ENCODE measurements at places on chromosomes 4 and X.

DNA sequence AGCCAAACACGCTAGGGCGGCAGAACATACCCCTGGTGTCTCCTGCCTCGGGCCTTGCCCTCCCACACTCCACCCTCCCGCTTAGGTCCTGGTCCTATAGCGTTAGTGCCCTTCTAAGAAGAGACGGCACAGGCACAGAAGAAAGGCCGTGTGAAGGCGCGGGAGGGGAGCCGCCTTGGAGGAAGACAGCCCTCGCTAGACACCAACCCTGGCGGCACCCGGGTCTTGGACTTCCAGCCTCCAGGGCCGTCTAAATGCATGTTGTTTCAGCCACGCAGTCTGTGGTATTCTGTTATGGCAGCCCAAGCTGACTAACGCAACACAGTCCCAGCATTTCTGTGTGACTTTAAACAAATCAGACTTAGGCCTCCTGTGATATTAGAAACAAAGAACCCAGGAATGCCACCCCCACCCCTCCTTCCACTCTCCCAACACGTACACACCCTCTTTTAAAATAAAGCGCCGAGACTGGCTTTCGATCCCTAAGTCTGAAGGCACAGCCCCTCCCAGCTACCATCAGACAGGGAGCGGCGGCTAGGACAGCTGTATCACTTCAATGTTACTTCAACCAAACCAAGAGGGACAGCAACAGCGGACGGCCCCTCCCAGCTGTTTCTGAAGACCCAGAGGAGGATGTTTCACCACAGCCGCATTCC, 128.0 kb downstream of the AFAP1 start:
- no peak for DNase-seq

DNA sequence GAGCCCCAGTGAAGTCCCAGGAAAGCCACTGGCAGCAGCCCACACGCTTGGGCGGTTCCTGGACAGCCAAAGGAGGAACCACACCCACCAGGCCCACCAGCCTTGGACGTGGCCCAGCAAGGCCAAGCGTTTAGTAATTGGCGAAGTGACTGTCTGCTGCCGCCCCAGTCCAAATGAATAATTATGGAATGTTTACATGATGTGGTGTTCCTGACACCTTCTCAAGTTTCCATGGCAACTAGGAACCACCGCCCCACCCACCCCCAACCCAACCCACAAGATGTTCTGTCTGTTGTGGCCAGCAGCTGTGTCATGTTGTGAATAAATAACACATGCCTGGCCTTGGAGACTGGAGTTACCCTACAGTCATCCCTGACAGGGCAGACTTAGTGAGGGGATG, 22.3 kb downstream of the APLN start:
- no peak for DNase-seq

DNA sequence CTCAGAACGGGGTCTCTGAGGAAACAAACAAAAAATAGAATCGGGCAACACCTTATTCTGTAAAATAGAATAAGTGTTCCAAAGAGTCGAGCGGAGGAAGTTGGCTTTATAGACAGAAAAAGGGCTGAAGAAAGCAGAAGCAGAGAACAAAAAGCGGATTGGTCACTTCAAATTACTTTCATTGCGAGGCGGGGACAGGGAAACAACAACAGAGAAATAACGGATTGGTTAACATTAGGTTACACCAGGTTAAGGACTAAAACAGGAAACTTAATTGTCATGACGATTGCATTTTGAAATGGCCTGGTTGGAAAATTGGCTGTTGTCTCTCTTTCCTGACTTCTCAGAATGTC, 433 bp upstream of the COQ2 start:
- DNase-seq, result no peak

DNA sequence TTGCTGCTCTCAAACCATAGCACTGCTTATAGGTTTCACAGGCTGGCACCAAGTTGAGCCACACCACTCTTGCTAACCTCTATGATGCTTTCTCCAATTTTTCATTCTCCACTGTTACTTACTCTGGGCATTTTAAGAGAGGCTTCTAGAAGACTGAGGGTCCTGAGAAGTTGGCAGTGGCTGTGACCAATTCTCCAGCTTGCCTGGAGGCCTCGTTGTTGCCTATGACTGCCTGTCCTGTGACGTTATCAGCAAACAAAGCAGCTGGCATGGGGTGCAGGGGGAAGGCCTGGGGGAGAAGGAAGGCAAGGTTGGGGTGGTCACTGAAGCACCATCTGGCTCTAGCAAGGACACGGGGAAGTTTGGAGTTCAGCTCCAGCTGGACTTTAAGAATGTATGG, 30.4 kb upstream of the PDLIM3 start:
- no peak for DNase-seq

DNA sequence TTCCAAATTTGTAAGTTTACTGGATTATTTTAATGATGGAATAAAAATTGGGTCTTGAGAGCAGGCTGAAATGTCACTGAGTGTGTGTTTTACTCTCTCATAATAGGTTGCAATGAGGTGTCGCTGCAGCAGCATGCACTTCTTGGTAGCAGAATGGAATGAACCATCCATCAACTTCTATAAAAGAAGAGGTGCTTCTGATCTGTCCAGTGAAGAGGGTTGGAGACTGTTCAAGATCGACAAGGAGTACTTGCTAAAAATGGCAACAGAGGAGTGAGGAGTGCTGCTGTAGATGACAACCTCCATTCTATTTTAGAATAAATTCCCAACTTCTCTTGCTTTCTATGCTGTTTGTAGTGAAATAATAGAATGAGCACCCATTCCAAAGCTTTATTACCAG, 2.6 kb downstream of the SAT1 start:
- DNase-seq, result no peak

DNA sequence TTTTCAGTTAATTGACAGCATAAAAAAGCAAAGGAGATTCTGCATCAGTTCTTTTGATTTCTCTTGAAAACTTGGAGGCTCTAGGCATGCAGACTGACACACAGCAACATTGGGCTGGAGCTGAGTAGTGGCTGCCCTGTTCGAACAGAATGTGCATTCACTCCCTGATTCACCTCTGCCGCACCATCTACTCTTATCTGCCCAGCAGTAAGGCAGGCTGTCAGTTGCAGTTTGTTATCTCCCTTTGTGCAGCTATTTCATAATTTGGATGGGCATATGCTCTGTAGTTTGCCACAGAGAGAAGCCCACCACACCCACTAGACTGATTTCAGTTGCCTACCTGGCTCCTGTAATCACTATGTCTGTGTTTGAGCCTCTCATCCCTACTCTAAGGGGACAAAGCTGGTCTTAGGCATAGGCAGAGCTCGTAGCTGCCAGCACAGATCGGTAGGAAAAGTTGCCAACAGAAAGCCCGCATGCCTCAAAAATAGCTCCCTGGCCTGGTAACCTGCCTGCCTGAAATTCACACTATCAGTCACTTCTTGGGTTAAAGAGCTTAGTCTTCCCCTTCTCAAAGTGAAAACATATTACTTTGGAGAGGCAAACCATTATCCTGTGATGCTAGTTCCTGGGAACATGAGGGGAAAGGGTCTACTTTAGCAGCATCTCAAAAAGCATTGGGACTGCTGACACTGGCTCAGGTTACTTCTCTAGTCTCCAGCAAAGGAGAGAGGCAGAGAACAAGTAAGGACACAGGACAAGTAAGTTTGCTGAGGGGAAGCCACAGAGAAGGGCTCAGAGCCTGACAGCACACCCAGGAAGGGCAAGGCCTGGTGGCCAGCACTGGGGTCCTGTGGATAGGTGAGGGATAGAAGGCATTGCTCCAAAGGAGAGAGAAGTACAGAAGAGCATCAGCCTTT, 75.9 kb upstream of the TMEM164 start:
- no peak for DNase-seq

GRCh38 chr4:7813674-7814073, 126.0 kb downstream of the AFAP1 start:
- DNase-seq, result no peak

DNA sequence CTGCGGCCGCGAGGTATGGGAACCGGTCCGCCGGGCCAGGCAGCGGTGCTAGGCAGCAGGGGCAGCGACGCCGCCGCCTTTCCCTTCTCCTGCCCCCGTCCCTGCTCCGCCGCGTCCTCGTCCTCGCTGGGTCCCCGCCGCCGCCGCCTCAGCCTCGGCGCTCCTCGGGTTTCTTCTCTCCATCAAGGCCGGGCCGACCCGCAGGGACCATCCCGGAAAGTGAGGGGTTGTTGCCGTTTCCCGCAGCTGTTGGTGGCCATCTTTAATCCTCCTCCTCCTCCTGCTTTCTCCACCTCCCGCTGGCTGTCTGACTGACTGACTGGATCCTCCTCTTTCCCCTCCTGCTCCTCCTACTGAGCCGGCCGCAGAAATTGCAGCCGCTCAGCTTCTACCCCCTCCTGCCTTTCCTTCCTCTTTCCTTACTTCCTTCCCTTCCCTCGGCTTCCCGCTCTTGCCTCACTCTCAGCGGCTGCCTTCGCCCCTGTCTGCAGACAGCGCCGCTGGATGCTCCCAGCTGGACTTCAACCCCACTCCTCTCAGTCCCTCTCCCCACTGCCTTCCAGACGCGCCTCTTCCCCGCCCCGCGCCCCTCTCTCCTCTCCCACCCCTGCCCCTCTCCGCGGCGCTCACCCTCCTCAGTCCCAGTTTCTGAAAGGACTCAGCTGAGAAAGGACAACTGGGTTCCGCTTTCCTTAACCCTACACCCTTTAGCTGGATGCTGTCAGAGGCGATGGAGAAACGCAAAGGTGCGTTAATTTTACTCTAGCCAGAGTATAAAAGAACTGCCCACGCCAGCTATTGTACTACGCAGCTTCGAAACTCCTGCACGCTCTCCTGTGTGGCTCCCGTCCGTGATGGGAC, at the start of gene WDFY3:
TSS of gene WDFY3 (minus strand) at position 309 of the 861 bp plus-strand sequence. CDS start 106,099 bp downstream, outside the sequence.
- peak; percentile 91 for DNase-seq

DNA sequence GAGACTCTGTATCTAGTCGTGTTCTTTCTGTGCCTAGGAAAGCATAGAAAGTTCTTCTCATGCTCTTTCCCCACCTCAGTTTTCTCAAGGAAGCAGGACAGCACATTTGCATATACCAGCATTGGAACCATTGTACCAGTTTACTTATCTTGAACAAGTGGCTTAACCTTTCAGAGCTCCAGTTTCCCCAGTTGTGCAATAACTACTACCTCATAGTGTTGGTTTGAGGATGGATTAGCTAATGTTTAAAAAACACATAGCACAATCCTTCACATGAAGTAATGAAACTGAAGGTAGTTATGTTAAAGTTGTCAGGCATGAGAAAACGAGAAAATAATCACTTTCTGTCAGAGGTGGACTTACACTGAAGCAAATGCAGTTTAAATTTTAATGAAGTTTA, 92.2 kb upstream of the H2AZ1 start:
- no peak for DNase-seq

GRCh38 chrX:131821945-131822622, 201.0 kb upstream of the STK26 start:
- DNase-seq, result no peak

GRCh38 chr4:138542191-138542776, 300.1 kb upstream of the SLC7A11 start:
- peak; percentile 97 for DNase-seq
